GM13976 (cell line): ENCODE measurements at places on chromosomes 5 and 9.

GRCh38 chr9:135769489-135770202 lies 67.7 kb downstream of the KCNT1 start:
- DNase-seq = no peak

DNA sequence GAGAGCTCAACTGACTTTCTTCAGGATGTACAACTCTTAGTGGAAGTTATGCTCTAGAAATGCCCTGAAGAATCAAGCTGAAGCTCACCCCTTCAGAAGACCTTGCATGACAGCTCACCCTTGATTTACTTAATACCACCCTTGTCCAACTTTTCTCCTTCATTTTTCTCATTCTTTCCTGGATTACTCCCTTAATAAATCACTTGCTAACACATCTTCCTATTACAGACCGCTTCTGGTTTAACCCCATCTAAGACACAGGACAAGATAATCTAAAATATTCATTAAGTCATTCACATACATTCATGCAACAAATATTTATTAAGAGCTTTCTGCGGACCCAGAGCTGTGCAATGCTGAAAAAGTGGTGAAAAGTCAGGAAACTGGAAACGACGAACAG lies 630.7 kb upstream of the RORB start:
- DNase-seq = no peak

DNA sequence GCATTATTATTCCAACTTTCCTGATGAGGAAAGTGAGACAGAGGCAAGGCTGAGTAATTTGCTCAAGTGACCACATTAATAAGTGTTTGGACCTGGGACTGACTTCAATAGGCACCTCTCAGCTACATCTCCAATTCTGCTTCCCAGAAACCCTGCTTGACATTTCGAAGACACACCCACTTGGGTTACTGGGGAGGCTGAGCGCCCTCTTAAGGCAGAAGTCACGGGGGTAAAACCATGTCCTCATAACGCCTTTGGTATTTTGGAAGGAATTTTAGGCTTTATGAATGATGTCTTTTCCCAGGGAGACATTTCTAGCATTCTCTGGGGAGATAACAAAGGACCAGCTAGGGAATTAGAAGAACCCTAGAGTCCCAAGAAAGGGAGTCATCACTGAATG lies 53.3 kb downstream of the TRPC7 start:
- no peak for DNase-seq

DNA sequence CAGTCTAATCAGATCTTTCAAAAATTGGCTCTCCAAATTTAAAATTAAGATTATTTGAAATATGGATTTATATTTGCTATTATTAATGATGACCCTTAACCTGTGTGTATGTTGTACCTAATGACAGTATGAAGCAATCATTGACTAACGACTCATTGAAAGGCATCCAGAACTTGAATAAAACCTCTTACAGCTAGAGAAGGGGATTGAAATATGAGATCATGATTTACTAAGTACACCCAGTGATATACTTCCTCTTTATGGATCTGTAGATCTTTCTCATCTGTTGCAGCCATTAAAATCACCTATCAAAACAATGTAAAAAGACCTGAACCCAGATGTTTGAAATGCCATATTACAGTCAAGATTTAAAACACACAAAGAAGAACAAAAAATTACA lies 126.5 kb downstream of the RPS23 start:
- no peak for DNase-seq

DNA sequence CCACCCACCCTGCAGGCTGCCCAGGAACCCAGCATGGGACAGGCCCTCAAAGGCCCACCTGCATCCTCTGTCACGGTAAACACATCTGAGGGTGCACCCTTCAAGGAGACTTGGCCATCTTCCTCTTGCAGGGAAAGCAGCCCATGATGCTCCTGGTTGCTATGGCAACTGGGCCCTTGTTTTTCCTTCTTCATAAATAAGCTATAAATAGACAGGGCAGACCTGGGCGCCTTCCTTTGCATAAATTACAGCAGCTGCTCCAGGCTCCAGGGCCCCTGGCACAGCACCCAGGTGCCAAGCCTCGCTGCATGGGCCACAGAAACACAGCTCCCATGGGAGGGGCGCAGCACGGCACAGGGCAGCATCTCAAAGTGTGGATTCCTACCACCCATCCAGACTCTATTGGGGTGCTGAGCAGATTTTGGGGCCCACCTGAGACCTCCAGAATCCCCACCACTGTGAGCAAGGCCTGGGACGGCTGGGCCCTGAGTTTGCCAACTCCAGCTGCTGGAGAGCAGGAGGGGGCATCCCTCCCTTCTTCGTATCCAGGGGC lies 5.8 kb upstream of the PSMB7 start:
- DNase-seq = no peak
